ENCODE measurements at places on chromosomes 5 and 9.

GRCh38 chr9:135146766-135147473, 59.5 kb downstream of the OLFM1 start:
- DNase-seq = no peak

GRCh38 chr5:30331534-30331933, 862.0 kb upstream of the CDH6 start:
- DNase-seq = no peak

DNA sequence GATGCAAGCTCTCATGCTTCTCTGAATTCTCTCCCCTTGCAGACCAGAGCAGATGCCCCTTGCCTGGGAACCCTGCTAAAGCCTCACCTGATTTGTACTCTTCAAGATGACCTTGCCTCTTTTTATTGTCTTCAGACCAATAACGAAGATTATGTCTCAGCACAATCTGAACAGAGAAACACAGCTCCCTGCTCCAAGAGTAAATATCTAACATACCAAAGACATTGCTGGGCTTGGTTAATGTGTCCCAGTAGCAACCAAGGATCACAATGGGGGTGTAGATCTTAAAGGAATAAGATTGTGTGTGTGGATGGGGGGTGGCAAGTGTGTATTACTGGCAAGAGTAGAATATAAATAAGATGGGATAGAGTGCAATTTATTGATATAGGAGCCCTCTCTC, 67.6 kb upstream of the LHFPL2 start:
- DNase-seq = no peak

DNA sequence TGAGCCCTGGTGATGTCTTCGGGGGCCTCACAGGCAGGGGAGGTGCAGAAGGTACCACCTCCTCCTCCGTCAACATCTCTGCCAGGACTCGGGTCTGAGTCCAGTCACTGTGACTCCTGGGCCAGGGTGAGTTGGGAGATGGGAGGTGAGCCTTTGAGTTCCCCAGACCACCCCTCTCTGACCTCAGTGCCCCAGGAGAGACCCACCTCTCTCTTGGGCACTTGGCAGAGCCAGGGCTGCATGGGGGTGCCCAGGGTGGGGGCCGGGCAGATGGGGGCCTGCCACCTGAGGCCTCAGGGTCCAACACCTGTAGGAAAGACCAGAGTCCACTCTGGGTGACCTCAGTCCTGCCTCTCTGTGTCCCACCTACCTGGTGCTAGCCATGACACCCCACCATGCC, 6.8 kb downstream of the KIF12 start:
- no peak for DNase-seq

DNA sequence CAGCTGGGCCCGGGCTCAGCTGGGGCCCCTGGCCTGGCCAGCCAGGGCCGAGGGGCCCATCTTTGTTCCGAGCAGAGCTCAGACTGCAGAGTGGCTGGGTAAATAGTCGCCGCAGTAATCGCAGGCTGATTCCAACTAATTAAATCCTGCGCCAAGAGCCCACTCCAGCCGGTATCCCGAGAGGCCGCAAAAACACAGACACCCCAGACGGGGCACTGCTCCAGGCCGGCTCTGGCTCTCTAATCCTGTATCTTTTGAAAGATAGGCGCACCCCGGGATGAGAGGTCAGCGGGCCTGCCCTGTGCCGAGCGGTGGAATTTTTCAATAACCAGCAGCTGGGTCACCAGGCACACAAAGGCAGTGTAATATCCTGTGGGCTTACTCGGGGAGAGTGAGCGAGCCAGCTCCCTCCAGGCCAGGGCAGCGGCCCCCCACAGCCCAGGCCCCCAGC, 57.7 kb downstream of the LMX1B start:
- DNase-seq = no peak

- no peak for DNase-seq
Observed at GRCh38 chr5:150640311-150641005, at the start of gene SYNPO. Gene SYNPO (plus strand): TSS chr5:150640660. CDS start chr5:150648276, 7,616 bp downstream.

All from effector CD4-positive, alpha-beta T cell (primary cell).